Activated CD4-positive, alpha-beta T cell treated with anti-CD3 and anti-CD28 coated beads for 4 hours (primary cell): ENCODE measurements at places on chromosomes 11 and 22.
A peak's percentile ranks its signal among the peaks of the same experiment; 100 is the strongest.

- no peak for DNase-seq
These were observed 41.9 kb upstream of the MN1 start for GRCh38 chr22:27843441-27843840.

DNA sequence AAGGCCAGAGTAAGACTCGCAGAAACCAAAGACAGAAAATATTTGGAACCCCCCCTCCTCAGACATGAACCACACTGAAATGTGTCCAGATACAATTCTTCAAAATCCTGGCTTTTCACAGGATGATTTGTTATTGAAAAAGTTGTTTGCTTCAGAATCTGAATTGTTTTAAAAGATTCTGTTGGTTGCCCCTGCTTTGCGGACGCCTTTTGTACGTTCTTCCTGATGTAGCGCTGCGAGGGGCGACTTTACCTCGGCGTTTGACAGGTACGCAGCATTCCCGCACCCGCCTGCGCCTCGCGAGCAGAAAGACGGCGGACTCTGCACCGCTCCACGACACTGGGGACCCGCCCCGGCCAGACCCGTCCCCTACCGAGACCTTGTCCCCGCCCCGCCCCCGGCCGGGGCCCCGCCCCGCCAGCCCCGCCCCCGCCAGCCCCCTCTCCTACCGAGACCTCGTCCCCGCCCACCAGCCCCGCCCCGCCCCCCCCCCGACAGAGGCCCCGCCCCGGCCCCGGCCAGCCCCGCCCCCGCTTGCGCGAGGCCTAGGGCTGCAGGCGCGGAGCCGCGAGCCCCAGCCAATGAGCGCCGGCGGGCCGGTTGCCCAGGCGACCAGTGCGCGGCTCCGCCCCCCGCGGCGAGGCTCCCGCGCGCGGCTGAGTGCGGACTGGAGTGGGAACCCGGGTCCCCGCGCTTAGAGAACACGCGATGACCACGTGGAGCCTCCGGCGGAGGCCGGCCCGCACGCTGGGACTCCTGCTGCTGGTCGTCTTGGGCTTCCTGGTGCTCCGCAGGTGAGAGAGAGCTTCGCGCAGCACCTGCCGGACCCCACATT lies at the start of gene GLB1L2:
GLB1L2 (plus strand) TSS at position 635 of the 835 bp plus-strand sequence; CDS start at position 709, 74 bp downstream.
- DNase-seq: peak; percentile 75

DNA sequence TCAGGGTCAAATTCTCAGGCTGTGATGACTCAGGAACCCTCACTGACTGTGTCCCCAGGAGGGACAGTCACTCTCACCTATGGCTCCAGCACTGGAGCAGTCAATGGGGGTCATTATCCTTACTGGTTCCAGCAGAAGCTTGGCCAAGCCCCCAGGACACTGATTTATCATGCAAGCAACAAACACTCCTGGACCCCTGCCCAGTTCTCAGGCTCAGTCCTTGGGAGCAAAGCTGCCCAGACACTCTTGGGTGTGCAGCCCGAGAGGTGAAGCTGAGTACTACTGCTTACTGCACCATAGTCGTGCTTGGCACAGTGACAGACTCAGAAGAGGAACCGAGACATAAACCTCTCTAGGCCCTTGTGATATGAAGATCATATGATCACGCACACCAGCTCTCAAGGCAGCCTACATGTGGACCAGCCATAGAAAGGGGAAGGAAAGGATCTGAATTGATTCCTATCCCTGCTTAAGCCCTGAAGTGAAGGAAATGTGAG lies 58.2 kb downstream of the ZNF280B start:
- no peak for DNase-seq

- no peak for DNase-seq
These were observed 2.0 kb downstream of the MACROD1 start for GRCh38 chr11:64163951-64164350.

DNA sequence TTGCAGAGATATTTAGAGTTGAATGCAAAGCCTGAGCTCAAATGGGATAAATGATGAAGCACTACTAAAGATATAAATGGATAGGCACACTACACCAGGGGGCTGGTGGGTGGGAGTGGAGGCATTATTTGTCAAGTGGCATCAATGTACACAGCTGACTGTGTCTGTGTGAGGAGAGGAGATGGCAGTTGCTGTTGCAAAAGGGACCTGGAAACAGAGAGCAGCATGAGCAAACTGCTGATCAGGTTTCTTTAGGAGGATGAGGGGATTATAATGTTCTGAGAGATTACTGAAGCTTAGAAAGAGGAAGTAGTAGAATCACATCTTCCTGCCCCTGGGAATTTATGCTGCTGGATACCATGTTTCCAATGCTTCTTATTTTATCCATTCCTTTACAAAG lies 39.4 kb upstream of the LIN7C start:
- DNase-seq: no peak

DNA sequence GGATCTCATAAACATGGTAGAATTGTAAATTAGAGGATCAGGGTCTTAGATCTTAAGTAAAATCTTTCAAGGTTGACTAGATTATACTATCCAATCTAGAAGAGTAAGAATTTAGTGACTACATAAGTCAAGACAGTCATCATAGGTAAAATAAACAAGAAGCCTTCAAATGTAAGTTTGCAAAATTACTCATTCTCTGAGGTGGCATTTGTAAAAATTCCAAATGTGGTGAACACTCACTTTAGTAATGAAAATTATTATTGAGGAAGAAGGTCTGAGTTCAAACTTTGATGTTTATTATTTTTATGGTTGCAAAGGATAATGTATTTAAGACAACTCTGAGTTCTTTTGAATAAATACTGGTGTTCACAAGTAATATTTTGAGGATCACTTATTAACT lies 4.6 kb downstream of the HYLS1 start:
- DNase-seq: no peak

DNA sequence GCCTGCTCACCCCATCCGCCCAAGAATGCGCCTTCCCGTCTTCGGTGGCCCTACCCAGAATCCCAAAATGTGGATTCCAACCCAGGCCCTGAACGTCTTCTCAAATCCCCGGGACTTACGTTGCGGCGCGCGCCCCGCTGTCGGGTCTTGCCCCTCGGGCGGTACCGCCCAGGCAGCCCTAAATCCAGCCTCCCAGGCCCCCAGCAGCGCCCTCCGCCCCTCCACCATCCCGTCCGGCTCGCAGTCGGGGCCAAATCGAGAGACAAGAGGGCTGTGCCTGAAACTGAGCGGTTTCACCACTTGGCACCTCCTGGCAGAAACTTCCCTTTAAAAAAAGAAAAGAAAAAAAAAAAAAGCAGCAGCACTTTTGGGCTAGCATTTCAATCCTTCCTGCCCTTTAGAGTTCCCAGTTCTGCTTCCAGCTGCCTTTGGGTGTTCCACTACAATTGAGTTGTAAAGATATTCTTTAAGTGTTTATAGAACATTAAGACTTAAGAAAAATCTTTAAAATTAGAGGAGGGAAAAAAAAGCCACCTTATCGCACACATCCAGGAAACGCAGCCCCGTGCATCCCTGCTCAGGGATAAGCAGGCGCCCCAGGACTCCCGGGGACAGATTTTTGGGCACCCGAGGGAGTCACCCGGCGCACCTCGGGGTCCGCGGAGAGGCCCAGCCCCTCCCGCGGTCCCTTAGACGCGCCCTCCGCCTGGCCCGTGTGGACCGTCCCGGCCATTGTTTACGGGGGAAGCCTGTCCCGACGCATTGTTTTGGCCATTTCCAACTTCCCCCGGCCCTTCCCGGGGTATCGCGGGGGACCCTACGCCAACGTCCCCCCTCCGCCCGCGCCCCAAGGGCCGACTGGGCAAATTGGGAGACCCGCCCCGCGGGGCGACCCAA lies 57.6 kb downstream of the KCNJ4 start:
- DNase-seq: no peak

DNA sequence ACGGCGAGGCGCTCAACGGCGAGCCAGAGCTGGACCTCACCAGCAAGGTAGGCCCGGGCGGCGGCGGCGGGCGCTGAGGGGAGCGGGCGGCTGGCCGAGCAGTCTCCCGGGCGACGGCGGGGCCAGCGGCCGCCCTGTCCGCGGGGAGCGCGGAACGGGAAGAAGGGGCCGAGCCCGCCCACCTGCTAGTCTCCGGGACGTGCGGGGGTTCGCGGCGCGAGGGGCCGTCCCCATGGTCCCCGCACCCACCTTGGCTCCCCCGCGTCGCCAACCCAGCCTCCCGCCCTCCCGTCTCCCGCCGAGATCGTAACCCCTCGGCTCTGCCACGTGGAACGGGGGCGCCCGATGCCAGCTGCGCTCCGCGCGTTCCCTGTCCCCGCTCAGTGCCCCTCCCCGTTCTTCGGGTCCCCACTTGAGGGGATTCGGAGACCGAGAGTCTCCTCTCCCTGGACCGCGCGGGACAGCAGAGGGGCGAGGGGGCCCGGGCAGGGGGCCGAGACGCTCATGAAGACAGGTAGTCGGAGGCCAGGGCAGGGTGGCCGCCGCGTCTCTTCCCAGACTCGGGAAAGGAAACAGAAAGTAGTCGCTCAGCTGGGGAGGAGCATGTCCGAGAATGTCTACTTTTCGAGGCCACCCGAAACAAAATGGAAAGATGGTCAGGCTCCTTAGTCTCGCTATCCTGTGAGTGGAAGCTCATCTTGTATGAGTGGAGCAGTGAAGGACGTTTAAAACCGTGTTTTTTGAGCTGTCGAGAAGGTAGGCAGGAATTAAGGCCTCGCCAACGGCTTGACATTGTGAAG lies 557 bp downstream of the GTPBP1 start:
- peak; percentile 37 for DNase-seq

- no peak for DNase-seq
These were observed 75.9 kb downstream of the LDLRAD3 start for GRCh38 chr11:36019722-36020121.

- DNase-seq: no peak
These were observed 86.0 kb upstream of the SLC22A12 start for GRCh38 chr11:64504999-64505398.

- DNase-seq: no peak
These were observed 205.7 kb downstream of the SNX19 start for GRCh38 chr11:130710497-130711012.

- DNase-seq: no peak
These were observed 243.6 kb upstream of the LUZP2 start for GRCh38 chr11:24253237-24253760.

DNA sequence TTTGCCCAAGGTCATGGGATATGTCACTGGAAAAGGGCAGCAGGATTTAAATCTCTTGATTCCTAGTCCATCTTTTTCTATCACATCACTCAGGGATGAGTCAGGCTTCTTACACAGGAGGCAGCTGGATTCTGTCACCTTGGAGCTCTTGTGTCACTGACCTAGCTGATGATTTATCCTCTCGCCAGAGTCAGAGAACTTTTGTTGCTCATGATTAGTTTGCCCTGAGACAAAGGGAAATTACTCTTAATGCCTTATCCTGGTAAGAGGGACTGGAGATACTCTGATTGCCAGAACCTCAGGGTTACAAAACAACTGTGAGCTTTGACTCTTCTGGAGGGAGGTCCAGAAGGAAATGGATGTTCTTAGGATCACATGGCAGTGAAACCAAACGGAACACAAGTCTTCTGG lies 10.1 kb downstream of the COA4 start:
- DNase-seq: no peak

- no peak for DNase-seq
These were observed 476.0 kb upstream of the ANO3 start for GRCh38 chr11:25855916-25856315.

- no peak for DNase-seq
These were observed 1060.7 kb downstream of the FAM181B start for GRCh38 chr11:81673001-81673400.

DNA sequence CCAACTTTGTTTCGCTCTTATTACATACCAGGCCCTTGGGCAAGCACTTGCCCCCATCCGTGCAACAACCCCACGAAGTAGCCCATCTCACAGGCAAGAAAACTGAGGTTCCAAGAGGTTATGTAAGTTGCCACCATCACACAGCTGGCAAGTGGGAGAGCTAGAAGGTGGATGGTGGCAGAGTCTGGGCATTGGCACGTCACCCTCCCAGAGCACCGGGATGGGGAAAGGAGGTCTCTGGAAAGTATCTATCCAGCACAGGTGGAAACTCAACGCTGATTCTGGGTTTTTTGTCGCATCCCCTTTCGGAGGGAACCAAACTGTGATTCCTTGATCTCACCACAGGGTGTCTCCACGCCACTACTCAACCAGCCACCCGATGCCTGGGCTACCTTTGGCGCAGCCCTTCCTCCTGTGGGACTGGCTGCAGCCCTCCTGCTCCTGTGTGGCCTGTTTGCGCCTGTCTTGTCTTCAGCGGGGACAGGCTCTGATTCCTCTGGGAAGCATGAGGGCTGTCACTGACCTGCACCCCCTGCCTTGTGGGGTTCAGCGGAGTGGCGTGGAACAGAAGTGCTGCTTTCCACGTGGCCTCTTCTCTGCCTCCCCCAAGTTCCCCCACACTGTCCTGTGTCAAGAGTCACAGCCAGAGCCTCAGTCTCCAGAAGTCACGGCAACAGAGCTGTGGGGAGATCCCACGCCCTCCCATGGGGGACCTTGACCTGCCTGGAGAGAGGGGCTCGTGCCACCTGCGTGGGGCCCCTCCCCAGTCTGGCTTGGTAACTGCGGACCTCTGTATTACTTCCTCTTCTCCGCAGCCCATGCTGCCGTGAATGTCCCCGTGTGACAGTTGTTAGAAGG lies 34.4 kb upstream of the TRIM29 start:
- peak; percentile 27 for DNase-seq

- no peak for DNase-seq
These were observed 1256.7 kb downstream of the LRRC4C start for GRCh38 chr11:40202589-40203270.

DNA sequence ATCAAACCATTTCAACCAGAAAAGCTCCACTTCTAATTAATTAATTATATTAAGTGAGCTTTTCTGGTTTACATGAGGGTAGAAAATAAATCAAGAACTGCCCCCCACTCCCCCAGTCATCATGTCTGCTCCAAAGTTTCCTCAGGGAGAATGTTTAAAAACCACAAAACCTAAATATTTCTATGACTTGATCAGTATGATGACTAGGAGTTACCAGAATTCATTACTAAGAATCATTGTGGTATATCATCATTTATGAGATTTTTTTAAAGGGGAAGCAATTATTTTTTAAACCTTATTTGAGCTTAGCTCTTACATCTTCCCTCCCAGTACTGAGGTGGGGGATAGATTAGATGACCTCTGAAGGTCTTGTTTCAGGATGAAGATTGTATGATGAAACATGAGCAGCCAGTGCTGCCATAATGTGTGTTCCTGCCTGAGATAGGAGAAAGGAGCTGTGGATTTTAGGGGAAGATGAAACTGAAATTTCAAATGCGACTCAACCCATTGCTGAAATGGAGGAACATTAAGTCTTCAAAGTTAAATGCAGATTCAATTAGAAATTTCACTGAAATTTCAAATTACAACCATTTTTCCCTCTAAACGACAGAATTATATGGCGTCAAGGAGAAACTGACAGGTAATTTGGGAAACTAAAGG lies 401.3 kb upstream of the CADM1 start:
- no peak for DNase-seq

GRCh38 chr11:7759010-7759409 lies 37.7 kb downstream of the OR5P2 start:
- DNase-seq: no peak

DNA sequence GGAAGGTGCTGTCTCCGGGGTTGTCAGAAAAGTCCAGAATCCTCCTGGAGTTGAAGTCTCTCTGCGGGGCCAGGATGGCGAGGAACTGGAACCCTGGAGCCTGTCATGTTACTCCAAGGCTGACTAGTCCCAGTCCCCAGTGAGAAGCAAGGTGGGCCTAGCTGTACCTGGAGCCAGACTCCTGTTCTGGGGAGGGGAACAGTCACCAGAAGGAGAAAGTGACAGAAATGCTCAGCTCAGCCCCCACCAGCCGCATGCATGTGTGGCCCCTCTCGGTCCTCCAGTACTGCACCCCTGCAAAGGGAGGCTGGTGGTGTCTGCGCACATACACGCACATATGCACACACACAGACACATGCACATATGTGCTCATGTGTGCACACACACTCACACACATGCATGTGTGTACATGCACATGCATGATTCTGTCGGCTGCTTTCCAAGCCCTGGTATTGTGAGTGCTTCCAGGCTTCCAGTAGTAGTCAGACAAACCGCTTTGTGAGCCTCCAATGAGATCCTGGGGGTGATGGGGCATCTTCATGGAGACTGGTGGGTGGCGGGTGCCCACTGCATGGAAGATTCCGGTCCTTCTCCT lies 54.3 kb downstream of the RTL6 start:
- no peak for DNase-seq
